ENCODE measurements at places on chromosomes 4 and X.

DNA sequence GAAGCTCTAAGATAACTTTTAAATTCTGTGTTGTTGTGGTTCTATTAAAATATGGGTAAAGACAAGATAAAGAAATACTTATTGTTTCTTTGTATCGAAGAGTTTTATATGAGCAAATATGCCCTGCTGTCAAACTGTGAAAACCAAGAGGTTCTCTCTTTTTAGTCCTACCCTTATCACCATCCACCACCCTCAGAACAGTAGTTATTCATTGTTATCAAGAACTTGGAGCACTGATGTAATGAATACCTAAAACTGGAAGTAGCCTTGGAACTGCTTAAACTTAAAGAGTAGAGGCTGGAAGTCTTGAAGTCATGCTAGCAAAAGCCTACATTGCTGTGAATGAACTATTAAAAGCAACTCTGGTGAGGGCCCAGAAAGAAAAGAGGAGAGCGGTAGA, 9.2 kb downstream of the PIR start:
- DNase-seq: no peak

GRCh38 chrX:103453655-103454054, 65.6 kb downstream of the RAB40A start:
- no peak for DNase-seq

DNA sequence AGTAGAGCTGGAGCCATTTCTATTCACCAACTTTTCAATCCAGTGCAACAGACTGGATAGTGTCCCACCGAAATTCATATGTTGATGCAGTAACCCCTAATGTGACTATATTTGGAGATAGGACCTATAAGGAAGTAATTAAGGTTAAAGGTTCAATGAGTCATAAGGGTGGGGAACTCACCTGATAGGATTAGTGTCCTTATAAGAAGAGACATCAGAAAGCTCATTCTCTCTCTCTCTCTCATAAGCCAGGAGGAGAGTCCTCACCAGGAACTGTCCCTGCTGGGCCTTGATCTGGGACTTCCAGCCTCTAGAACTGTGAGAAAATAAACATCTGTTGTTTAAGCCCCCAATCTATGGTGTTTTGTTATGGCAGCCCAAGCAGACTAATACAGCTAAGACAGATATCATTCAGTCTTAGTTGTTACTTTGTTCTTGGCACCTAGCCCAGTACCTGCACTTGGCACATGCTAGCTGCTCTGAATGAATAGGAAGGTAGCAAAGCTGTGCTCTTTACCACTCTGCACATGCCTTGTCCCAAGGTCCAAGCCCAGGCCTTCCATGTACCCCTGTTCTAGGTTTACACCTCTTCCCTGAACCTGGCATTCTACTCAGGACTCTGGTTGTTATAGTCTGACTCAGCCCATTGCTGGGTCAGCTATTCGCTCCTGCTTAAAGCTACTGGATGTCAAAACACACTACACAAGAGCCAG, 19.2 kb upstream of the BRS3 start:
- DNase-seq: no peak

GRCh38 chr4:126603210-126603609, 1029.5 kb upstream of the INTU start:
- no peak for DNase-seq

- DNase-seq: no peak
Observed at GRCh38 chr4:135269125-135269890, 1067.7 kb upstream of the PABPC4L start.

DNA sequence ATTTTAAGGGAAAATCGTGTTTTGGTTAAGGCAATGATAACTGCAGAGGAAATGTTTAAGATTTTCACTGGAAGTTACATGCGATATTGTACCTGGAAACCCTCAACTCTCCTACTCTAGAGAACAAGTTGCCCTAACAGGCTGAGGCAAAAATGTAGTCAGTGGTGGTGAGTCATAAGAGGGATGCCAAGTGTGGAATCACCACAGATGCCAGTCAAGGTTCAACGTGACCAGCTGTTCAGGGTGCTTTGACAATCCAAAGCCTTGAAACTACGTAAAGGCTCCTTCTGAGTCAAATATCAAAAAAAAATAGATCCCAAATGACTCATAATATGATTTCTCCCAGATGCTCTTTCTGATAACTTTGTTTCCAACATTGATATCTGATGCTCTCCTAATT, 77.9 kb upstream of the AFF2 start:
- no peak for DNase-seq

DNA sequence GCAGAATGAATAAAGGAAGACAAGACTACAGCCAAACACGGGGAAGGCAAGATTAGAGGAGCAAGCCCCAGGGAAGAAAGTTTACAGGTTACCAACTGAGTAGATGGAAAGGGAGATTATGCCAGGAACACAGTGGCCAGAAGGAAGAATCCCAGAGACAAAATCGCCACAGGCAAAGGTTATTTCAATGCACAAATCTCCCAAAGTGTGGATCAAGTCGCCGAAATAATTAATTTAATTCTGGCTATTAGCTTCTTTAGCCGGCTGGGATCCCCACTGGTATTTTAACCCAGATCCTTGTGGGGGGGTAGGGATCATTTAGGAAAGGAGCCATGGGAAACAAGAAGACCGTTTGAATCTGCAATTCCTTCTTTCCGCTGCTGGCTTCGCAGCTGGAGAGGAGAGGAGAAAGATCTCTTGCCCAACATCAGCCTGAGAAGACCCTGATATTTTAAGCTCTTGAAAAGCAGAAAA, 171.0 kb downstream of the DHX15 start:
- DNase-seq: no peak

- no peak for DNase-seq
Observed at GRCh38 chr4:30953799-30954198, 233.6 kb downstream of the PCDH7 start.

- DNase-seq: no peak
Observed at GRCh38 chrX:63747331-63747730, 37.7 kb downstream of the ARHGEF9 start.

GRCh38 chr4:138859254-138859653, 156.3 kb upstream of the NOCT start:
- no peak for DNase-seq

GRCh38 chrX:153603131-153603656, 4.3 kb upstream of the CCNQ start:
- no peak for DNase-seq

GRCh38 chr4:93263166-93263565, 565.4 kb upstream of the ATOH1 start:
- DNase-seq: no peak

DNA sequence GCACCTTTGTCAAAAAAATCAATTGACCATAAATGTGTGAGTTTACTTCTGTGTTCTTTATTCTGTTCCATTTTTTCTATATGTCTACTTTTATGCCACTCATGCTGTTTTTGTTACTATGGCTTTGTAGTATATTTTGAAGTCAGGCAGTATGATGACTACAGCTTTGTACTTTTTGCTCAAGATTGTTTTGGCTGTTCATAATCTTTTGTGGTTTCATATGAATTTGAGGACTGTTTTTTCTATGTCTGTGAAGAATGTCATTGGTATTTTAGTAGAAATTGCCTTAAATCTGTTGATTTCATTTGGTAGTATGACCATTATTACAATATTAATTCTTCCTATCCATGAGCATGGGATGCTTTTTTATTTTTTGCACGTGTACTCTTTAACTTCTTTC, 346.8 kb downstream of the PPP3CA start:
- no peak for DNase-seq

- DNase-seq: no peak
Observed at GRCh38 chr4:117135634-117136354, 50.4 kb upstream of the TRAM1L1 start.

- DNase-seq: no peak
Observed at GRCh38 chrX:129540722-129541184, 694 bp downstream of the OCRL start.

GRCh38 chr4:14348506-14348905, 653.8 kb upstream of the CPEB2 start:
- DNase-seq: no peak

DNA sequence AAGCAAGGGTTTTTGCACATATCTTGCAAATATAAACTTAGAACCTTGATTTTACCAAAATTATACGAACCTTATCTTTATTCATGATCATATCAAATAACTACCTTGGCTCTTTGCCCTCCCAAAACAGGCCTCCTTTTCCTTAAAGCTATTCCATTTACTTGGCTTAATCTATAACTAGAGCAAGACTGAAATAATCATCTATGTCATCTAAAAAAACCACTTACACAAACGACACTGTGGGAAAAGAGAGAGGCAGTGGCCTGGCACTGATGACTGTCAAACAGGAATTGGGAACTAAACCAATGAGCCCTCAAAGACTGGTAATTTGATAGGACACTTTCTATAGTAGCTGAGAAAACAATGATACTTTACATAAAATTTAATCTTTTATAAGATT, 11.7 kb upstream of the PTPN13 start:
- DNase-seq: no peak

- no peak for DNase-seq
Observed at GRCh38 chrX:10773318-10773717, 152.9 kb upstream of the MID1 start.

DNA sequence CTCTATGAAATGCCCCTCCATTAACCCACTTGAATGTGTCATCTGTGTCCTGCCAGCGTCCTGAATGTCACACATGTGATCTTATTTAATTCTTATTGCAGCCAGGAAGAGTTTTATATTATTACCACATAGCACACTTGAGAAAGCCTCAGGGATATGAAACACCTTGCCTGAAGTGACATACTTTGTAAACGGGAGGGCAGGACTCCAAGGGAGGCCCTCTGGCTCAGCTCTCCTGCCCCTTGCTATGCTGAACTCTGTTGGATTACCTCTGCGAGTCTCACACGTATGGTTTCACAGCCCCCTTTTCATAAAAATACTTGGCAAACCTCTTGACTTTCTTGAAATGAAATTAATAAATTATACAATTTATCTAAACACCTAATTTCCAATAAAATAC, 11.1 kb upstream of the ZCCHC4 start:
- no peak for DNase-seq

GRCh38 chr4:8582436-8582835, 2.2 kb downstream of the GPR78 start:
- DNase-seq: no peak

DNA sequence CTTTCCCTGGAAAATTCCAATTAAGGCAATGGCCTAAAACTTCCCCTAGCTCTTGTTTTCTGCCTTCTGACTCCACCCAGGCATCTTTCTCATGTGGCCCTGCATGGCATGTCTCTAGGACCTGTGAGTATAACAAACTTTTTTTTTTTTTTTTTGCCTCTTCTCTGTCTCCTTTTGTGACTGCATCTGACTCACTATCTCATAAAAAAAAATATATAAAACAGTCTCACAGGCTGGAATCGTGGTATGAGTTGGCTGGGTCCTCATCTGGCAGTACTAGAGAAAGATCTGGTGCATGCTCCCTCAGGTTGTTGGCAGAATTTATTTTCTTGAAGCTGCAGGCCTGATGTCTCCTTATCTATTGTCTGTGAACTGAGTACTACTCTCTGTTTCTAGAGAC, 313.9 kb downstream of the TECRL start:
- no peak for DNase-seq

DNA sequence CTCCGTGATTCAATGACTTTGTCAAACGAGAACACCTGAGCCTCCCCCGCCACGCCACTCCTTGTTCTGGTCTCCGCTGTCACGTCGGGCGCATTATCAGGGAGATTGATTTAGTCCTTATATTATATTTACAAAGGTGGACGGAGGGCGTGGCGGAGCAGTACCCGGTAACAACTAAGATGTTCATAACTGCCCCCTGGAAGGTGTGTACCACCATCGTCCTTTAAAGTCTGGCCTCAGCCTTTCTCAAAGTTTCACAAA, 284.2 kb downstream of the PACRGL start:
- DNase-seq: no peak

- DNase-seq: no peak
Observed at GRCh38 chr4:56243107-56243506, 144.2 kb downstream of the AASDH start.

- DNase-seq: no peak
Observed at GRCh38 chr4:159227984-159228383, 125.1 kb downstream of the RAPGEF2 start.

- no peak for DNase-seq
Observed at GRCh38 chrX:2418000-2418399, 82.8 kb downstream of the DHRSX start.

GRCh38 chrX:74383611-74384010, 37.7 kb upstream of the SLC16A2 start:
- no peak for DNase-seq

GRCh38 chr4:152095701-152096070, 334.9 kb upstream of the GATB start:
- DNase-seq: no peak

DNA sequence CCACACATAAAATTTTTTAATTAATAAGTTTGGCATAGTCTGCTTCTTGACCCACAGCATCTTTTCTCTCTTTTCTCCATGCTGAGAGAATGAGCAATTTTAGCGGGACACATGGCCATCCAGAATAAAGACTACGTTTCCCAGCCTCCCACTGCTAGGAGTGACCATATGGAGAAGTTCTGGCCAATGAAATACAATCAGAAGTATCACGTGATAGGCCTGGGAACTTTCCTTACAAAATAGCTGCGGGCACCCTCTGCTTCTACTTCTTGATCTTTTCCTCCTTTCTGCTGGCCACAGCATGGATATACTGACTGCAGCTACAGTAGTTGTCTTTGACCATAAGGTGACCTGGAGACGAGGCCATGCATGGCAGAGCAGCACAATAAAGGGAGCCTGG, 348.0 kb downstream of the BCOR start:
- no peak for DNase-seq

DNA sequence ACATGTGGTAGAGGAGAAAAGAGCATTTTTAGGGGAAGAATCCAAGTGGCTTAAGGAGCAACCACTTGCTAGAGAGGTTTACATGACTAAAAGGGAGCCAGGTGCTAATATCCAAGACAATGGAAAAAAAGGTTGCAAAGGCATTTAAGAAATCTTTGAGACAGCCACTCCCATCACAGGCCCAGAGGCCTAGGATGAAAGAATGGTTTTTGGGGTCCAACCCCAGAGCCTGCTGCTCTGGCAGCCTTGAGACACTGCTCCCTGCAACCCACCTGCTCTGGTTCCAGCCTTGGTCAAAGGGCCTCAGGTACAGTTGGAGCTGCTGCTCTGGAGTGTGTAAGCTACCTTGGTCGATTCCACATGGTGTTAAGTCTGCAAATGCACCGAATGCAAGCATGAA, 84.1 kb upstream of the FREM3 start:
- no peak for DNase-seq

GRCh38 chrX:100695991-100696390, 35.9 kb downstream of the SYTL4 start:
- no peak for DNase-seq

GRCh38 chr4:126738926-126739325, 893.8 kb upstream of the INTU start:
- DNase-seq: no peak

Measured in SHP77 treated with DMSO at 0.1 percent for 48 hours (cell line).